ENCODE measurements at places on chromosomes 3 and 15.

DNA sequence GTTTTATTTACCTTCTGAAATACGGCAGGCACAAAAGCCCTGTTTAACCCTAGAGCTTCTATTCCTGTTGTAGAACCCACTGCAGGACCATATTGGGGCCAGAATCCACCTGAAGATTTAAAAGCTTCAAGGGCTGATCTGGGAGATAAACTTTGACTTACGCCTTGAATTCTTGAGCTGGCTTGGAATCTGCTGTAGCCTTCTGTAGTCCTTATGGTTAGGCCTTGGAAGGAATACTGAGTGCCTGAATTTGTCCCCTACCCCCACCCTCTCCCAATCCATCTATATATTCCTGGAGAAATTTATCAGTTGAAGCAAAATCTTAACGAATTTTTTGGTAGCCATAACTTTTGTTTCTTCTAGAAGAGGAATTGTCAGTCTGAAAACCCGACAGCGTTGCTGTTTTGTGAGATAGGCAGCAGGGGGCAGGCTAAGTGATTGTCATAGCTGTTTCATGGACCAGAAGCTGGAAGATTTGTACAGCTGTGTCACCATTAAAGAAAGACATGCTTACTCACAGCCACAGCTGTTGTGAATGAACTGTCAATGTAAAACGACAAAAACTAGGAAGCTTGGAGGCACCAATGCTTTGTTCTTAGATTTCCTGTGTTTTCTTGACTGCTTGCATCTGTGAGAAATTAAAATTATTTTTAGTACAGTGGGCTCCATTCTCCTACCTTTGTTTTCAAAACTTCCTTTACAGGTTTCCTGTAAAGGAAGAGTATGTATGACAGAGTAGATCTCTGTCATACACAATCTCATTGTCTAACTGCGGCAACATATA is 12.8 kb downstream of the LXN start:
- peak; percentile 80 for DNase-seq

DNA sequence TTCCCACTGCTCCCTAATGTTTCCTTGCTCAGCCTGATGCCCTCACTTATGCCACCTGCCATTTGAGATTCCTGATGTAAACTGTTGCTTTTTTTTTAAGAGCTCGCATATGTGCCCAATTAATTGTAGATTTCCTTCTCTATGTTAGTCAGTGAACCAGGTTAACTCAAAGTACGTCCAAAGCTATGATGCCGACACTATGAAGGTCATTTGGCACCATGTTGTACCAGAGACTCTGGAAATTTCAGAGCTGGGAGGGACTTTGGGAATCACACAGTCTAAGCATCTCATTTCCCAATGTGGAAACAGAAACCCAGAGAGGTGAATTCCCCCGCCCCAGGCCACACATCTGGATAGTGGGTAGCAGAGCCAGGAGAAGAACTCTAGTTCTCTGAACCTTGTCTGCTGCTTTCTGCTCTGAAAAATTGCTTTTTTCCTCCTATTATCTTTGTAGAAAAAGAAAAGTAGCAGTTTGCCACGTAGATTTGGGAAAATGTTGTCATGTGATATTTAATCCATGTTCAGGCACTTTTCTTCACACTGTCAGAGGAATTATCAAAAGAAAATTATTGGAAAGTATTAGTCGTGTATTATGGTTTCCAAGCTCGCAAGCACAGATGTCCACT is 38.5 kb upstream of the TNFAIP8L3 start:
- DNase-seq: no peak

DNA sequence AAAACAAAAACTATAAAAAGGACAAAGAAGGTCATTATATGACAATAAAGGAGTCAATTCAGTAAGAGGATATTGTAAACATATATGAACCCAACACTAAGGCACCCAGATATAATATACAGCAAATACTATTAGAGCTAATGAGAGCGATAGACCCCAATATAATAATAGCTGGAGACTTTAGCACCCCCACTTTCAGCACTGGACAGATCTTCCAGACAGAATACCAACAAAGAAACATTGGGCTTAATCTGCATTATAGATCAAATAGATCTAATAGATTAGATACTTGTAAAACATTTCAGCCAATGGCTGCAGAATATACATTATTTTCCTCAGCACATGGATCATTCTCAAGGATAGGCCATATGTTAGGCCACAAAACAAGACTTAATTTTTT is 53.4 kb downstream of the NUDT16 start:
- no peak for DNase-seq

DNA sequence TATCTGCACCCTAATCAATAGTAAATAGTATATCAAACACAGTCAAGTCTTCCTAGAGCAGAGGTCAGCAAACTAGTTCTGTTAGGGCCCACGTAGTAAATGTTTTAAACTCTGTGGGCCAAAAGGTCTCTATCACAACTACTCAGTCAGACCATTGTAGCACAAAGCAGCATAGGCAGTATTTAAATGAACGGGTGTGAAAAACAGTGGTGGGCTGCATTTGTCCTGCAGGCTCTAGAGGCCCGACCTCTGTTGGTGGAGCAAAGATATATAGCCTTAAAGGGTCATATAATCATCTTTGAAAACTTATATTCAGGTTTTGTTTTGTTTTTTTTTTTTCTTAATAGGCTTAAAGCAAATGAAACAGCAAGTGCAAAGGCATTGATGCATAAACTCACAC is 326.4 kb upstream of the TRIM42 start:
- no peak for DNase-seq

- DNase-seq: no peak
Measured at GRCh38 chr15:85072917-85073316, 91.3 kb downstream of the PDE8A start.

DNA sequence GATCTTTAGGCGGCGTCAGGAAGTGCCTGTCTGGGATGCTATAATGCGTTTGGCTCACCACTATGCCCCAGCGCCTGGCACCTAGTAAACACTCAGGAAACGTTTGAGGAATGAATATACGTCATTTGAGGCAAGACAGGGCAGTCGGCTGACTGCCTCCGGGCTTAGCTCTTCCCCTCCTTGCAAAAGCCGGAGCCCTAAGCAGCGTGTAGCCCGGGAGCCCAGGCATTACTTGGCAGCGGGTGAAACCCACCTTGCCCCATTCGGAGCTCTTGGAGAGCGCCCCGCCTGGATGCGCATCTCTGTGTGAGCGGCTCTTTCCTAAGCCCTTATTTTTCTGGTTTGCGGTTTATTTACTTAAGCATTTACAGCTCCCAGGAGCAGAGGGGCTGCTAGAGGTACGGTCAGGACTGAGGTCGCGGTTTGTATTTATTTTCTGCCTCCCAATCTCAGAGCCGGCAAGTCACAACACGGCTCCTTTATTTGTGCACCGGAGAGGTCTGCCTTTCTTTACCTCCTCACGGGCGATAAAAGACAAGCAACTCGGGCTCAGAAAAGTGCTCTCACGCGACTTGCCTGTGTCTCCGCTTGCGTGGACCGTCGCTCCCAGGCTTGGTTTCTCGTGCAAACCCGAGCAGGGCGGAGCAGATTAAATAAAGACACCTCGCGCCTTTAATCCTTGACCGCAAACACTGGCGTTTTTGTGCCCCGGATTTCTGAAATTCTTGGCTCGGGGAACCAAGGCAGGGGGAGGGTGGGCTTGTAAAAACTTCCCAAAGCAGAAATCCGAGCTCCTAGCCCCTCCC is 737 bp upstream of the ITPR1 start:
- DNase-seq: peak; percentile 69

DNA sequence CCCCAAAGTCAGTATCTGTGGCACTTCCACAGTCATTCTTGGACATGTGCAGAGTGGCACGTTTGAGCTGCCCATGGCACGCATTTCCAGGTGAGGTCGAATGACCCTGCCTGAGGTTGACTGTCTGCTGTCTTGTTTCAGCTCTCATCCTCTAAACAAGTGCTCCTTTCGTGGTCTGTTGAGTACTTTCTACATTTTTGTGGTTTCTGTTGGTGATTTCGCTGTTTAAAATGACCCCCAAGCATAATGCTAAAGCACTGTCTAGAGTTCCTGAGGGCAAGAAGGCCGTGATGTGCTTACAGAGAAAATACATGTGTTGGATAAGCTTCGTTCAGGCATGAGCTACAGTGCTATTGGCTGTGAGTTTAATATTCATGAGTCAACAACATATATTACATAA is 40.0 kb upstream of the SAMMSON start:
- DNase-seq: peak; percentile 10

GRCh38 chr3:137762674-137763593 is 1.2 kb upstream of the SOX14 start:
- no peak for DNase-seq

DNA sequence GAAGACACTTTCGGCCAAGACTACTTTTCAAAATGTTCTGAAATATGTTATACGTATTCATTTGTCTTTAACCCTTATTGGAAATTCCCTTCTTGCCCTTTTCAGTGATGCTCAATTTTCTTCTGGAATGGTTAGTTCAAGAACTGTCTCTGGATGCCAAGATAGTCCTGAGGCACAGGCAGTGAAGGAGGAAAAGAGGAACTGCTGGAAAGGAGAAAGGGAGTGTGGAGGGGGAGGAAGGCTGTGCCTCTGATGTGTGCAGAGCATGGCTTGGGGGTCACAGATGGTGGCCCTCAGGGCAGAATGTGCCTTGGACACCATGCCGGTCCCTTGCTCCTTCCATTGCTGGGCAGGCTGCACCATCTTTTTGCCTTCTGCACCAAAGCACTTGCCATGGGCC is 73.7 kb downstream of the CEP63 start:
- no peak for DNase-seq
